ENCODE measurements at places on chromosomes 2 and 18. TPM values are rescaled to one million over a fixed set of nuclear protein-coding genes. Genes with fewer than 3 reads are reported as not detected.

The POTEC gene
- polyA plus RNA-seq: not detected

The COA5 gene
- 42.5 TPM for polyA plus RNA-seq

The CTAGE1 gene
- polyA plus RNA-seq: not detected

The LRRTM4 gene
- 0.07 TPM for polyA plus RNA-seq

- no peak overlapping the region for H3K27ac ChIP-seq
- no peaks in the 10 kb centered on the region for H3K27me3 ChIP-seq
- H3K36me3 ChIP-seq: no peaks in the 10 kb centered on the region
- peak; percentile 15 for DNase-seq
These were observed 144.1 kb downstream of the NYAP2 start for GRCh38 chr2:225543626-225544025.

The UGT1A5 gene
- 0.48 TPM for polyA plus RNA-seq

DNA sequence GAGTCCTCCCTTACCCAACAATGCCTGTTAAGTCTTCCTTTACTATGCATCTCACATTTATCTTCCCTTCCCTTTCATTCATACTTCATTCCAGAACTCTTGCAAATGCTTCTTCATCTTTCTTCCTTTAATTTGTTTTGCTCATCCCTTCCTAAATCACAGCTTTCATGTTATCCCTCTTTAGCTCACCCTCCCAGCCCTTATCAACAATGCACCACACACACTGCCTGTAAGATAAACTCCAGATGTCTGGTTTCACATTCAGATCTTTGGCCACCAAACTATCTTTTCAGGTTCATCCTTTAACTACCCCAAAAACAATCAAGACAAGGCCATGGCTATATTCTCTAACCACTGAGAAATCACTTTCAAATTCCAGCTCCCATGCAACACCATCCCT is 3.4 kb downstream of the CCDC93 start:
- peaks cover 21% of the 10 kb centered on the region for H3K36me3 ChIP-seq
- DNase-seq: no peak
- H3K27ac ChIP-seq: no peak overlapping the region
- H3K4me1 ChIP-seq: no peaks in the 10 kb centered on the region
- no peak overlapping the region for H3K4me3 ChIP-seq

The FAM228A gene
- 0.54 TPM for polyA plus RNA-seq

The ARPC2 gene
- 288 TPM for polyA plus RNA-seq

DNA sequence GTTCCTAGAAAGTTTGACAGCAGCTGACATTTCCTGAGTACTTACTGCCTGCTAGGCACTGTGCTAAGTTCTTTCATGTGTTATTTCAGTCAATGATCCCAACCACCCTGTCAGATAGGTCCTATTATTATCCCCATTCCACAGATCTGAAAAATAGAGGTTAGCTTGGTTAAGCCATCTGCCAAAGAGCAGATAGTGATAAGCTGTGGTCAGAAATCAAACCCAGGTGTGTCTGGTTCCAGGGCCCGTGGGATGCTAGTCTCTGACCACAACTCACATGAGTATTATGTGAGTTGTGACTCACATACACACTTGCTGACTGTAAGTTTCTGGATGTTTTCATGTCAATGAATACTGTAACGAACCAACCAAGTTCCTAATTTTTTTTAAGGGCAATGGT is 132.0 kb upstream of the APCDD1 start:
- no peaks in the 10 kb centered on the region for H3K36me3 ChIP-seq
- H3K4me1 ChIP-seq: no peaks in the 10 kb centered on the region
- no peak overlapping the region for H3K27ac ChIP-seq
- no peaks in the 10 kb centered on the region for H3K27me3 ChIP-seq

- no peaks in the 10 kb centered on the region for H3K27me3 ChIP-seq
- no peak for DNase-seq
- H3K36me3 ChIP-seq: peaks cover 34% of the 10 kb centered on the region
- H3K4me1 ChIP-seq: no peaks in the 10 kb centered on the region
- no peak overlapping the region for H3K4me3 ChIP-seq
These were observed 38.3 kb downstream of the XRCC5 start for GRCh38 chr2:216147172-216148131.

GRCh38 chr2:180322781-180323180 is 315.7 kb upstream of the CWC22 start:
- H3K27me3 ChIP-seq: no peaks in the 10 kb centered on the region
- H3K36me3 ChIP-seq: no peaks in the 10 kb centered on the region
- no peak overlapping the region for H3K27ac ChIP-seq
- H3K4me1 ChIP-seq: no peaks in the 10 kb centered on the region
- H3K4me3 ChIP-seq: no peak overlapping the region
- DNase-seq: no peak

The CHCHD5 gene
- 32.4 TPM for polyA plus RNA-seq

DNA sequence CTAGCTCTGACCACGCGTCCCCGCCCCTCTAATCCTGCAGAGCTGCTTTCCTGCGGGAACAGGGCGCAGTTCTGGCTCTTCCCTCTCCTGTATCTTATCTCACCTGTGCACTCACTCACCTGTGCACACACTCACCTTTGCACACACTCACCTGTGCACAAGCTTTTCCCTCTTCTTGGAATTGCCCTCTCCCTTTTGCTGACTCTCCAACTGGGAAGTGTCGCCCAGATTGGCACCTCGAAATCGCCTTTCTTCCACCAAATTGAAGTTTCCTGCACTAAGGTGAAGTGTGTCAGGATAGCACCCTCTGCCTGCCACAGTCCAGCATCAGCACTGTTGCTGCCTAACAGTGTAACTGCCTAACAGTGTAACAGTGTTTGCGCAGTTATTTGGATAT is 566 bp upstream of the CMPK2 start:
- peak; percentile 76 for DNase-seq
- peak overlapping the region; percentile 78 for H3K4me3 ChIP-seq
- no peaks in the 10 kb centered on the region for H3K27me3 ChIP-seq
- H3K4me1 ChIP-seq: peaks cover 3% of the 10 kb centered on the region
- peak overlapping the region; percentile 87 for H3K27ac ChIP-seq
- H3K36me3 ChIP-seq: no peaks in the 10 kb centered on the region

- no peak overlapping the region for H3K27ac ChIP-seq
- H3K27me3 ChIP-seq: no peaks in the 10 kb centered on the region
- H3K4me3 ChIP-seq: no peak overlapping the region
These were observed 53.2 kb upstream of the CUL3 start for GRCh38 chr2:224638301-224638823.

- no peak for DNase-seq
- no peaks in the 10 kb centered on the region for H3K36me3 ChIP-seq
- no peaks in the 10 kb centered on the region for H3K4me1 ChIP-seq
These were observed 8.2 kb upstream of the NFE2L2 start for GRCh38 chr2:177272765-177273164.

DNA sequence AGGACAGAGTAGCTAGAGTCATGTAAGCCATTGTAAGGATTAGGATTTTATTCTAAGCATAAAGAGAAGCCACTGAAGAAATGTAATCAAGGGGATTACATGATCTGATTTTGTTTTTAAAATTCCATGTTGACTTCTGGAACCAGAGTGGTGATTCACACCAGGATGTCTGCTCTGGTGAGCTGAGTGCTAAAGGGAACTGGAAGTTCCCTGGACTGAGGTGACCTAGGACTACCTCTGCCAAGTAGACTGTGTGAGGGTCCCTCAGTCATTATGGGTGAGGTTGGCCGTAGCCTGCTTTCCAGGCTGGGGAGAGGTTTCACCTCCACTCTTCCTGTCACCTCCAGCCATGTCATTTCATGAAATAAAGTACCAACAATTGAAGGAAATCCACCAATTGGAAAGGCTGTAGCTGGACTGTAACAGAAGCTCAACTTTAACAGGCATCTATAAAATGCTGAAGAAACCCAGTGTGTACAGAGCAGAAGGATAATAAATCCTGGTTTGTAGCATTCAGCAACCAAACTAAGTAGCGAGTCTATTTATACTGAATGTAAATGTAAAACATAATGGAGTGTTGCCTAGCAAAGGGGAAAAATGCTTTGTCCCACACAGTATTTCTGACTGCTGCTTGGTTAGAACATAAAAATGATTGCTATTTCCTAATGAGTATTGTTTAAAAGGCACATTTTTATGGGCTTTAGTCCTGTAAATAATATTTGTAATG is 507.4 kb upstream of the PKDCC start:
- H3K27ac ChIP-seq: no peak overlapping the region
- H3K4me3 ChIP-seq: no peak overlapping the region

The TRIM43 gene
- not detected for polyA plus RNA-seq

The MAL gene
- 1.6 TPM for polyA plus RNA-seq

DNA sequence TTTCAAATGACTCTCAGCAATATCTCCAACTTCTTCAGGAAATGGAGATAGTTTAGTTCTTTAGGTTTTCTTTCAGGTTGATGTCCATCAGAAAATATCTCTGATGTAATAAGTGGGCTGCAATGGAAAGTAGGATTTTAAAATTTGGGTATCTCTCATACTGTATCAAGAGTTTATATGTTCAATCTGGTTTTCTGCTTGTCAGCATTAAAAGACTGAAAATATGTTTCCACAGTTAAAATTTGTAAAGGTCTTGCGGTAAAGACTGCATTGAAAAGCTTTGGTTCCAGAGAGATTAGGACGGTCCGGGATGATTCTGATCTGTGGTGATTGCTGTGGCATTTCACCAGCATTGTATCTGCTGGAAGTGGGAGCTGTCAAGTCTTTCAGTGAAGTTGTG is 83.2 kb downstream of the LYPD1 start:
- H3K4me3 ChIP-seq: no peak overlapping the region
- no peaks in the 10 kb centered on the region for H3K4me1 ChIP-seq
- H3K27ac ChIP-seq: no peak overlapping the region
- no peak for DNase-seq
- no peaks in the 10 kb centered on the region for H3K36me3 ChIP-seq

DNA sequence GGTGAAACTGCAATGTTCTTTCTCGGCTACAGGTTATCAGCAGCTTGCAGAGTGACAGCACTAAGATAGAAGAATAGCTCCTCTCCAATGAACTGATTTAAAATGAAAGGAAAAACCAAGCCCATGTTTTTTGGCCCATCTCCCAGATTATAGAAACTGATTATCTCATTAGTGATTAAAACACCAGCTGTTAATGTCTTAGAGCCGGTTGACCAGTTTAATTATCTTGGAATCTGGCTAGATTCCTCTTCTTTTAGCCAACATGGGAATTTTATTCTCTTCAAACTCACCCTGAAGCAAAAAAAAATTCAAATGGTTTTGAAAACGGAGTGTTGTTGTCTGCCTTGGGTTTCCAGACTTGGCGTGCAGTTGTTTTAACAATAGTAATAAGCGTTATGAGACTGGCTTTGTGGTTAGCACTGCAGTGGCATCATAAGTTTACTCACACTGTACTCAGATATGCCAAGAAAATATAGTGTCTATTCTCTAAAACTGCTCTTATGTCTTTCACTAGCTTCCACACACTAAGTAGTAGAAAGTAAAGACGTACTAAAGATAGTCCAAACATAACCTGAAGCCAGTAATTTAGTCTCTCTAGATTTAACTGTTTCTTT is 665.3 kb downstream of the STK39 start:
- no peak for DNase-seq
- no peak overlapping the region for H3K27ac ChIP-seq
- no peaks in the 10 kb centered on the region for H3K4me1 ChIP-seq

The PIAS2 gene
- 5.6 TPM for polyA plus RNA-seq

- H3K4me3 ChIP-seq: no peak overlapping the region
- DNase-seq: no peak
- no peaks in the 10 kb centered on the region for H3K36me3 ChIP-seq
- H3K27me3 ChIP-seq: no peaks in the 10 kb centered on the region
These were observed 73.1 kb downstream of the FTCDNL1 start for GRCh38 chr2:199777916-199778315.

- H3K27ac ChIP-seq: no peak overlapping the region
- H3K27me3 ChIP-seq: no peaks in the 10 kb centered on the region
- no peaks in the 10 kb centered on the region for H3K4me1 ChIP-seq
- no peaks in the 10 kb centered on the region for H3K36me3 ChIP-seq
These were observed 53.5 kb upstream of the C2orf15 start for GRCh38 chr2:99088017-99088416.

DNA sequence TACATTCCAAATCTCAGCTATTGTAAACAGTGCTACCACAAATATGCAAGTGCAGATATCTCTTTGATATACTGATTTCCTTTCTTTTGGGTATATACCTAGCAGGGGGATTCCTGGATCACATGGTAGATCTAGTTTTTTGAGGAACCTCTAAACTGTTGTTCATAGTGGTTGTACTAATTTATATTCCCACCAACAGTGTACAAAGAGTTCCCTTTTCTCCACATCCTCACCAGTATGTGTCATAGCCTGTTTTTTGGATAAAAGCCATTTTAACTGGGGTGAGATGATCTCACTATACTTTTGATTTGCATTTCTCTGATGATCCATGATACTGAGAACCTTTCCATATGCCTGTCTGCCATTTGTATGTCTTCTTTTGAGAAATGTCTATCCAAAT is 6.3 kb upstream of the CCNT2 start:
- no peak overlapping the region for H3K27ac ChIP-seq
- no peaks in the 10 kb centered on the region for H3K36me3 ChIP-seq
- H3K27me3 ChIP-seq: no peaks in the 10 kb centered on the region
- no peak overlapping the region for H3K4me3 ChIP-seq

DNA sequence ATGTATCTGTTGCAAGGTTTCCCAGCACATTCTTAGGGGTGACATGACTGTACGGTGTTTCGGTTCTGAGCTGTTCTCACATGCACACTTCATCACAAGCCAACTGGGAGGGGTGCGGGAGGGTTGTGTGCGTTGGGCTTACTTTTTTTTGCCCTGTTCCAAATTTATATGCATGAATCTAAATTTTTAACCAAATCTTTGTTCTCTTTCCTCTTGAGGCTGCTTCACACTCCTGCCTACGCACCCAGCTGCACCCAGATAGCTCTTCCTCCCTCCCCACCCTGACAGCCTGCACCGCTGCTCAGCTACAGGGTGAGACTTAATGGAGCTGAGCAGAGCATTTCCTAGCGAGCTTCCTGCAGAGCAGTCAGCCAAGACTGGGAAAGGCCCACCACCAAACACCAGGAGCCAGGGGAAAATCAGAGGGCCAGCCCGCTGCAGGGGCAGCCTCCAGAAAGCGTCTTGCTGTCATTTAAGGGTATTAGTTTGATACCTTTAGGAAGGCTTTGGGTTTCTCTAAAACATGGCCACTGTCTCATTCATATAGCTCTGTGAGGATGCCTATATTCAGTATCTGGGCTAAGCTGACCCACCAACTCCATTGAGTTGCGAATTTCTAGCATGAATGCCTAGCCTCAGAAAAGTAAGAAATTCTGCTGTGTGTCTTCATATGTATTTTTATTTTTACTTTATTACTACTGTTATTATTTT is 84.5 kb downstream of the POU3F3 start:
- H3K4me1 ChIP-seq: no peaks in the 10 kb centered on the region
- no peak overlapping the region for H3K4me3 ChIP-seq
- no peaks in the 10 kb centered on the region for H3K36me3 ChIP-seq
- no peaks in the 10 kb centered on the region for H3K27me3 ChIP-seq
- H3K27ac ChIP-seq: no peak overlapping the region

DNA sequence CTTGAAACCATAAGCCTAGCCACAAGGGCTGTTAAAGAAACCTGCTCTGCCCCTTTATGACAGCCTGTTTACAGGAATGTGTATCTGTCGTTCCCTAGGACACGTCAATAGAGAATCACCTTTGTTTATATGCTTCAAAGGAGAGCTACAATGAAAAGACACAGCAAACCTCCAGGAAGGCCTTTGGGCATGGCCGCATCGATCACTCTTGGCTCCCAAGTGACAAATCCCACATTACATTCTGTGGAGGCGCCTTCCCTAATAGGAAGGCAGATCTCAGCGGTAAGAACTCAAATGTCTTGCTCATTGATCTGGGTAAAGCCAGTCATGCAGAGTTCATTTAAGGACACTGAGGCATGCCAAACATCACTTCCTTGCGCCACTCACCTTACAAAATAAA is 26.5 kb downstream of the KIAA2012 start:
- H3K27ac ChIP-seq: no peak overlapping the region
- H3K27me3 ChIP-seq: no peaks in the 10 kb centered on the region
- no peak overlapping the region for H3K4me3 ChIP-seq
- no peaks in the 10 kb centered on the region for H3K36me3 ChIP-seq

The IL18R1 gene
- 3.8 TPM for polyA plus RNA-seq
